ENCODE measurements at places on chromosomes 6 and 20.

- DNase-seq: no peak
Measured at GRCh38 chr6:108574457-108575141, 13.9 kb downstream of the FOXO3 start.

GRCh38 chr6:5278565-5279120 lies 17.3 kb downstream of the FARS2 start:
- DNase-seq: no peak

GRCh38 chr6:87736809-87737540 lies 34.9 kb upstream of the AKIRIN2 start:
- DNase-seq: no peak

- DNase-seq: no peak
Measured at GRCh38 chr6:83354747-83355146, 76.1 kb downstream of the ME1 start.

GRCh38 chr6:19369785-19370184 lies 467.4 kb upstream of the ID4 start:
- no peak for DNase-seq

DNA sequence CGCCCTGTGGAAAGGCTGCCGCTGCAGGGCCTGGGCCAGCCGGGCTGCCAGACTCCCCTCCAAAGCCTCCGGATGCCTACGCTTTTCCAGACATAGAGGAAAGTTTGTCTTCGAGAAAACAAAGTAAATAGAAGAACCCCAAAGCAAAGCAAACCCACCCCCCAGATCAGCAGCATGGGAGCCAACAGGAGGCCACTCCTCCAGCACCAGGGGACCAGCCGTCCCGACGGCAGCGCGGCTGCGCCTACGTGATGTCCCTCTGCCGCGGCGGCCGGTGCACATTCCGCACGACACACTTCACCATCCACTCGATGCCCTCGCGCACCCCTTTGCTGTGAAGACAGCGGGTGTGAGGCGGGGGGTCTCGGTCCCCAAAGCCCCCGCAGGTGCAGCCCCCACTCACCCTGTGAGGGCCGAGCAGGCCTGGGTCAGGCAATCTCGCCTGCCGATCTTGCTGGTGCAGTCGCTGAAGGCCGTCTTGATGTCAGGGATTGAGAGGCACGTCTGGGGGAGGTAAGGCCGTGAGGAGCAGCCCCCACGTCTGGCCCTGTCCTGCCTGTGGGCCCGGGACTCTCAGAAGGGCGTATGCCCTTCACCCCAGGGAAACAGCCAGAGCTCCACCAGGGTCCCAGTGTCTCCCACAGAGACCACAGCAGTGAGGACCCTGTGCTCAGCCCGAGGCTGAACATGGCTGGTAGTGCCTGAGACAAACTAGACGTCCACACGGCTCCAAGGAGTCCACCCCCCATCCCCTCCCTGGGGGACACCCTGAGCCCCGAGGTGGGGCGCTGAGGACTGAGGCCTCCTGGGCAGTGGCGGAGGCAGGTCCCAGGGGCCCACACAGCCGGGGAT lies 4.0 kb downstream of the TNFRSF6B start:
- no peak for DNase-seq

GRCh38 chr20:7939663-7940062 lies 595 bp downstream of the HAO1 start:
- DNase-seq: no peak

DNA sequence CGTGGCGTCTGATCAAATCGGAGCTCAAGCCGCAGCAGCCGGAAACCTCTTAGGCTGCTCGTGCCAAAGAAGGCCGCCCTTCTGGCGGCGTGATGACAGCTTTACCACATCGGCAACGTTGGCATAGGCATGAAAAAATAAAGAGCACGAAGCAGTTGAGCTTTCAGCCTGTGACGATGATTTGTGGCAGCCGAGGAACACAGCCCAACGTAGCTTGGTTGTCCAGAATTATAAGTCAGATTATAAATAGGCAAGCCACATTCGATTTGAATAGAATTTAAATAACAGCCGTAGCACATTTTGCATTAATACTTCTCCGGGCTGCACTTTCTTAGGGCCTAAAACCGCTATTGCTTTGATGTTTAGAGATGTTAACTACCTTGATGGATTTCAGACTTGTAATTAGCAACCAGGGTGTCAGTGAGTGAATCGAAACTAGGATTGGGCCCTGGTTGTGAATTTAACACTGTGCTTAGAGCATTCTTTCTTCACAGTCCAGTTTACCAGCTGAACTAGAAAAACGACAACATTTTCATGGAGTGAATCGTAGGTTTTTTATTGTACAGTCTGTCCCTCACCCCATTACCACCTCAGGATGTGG lies 864 bp upstream of the BCLAF1 start:
- DNase-seq: peak; percentile 16

DNA sequence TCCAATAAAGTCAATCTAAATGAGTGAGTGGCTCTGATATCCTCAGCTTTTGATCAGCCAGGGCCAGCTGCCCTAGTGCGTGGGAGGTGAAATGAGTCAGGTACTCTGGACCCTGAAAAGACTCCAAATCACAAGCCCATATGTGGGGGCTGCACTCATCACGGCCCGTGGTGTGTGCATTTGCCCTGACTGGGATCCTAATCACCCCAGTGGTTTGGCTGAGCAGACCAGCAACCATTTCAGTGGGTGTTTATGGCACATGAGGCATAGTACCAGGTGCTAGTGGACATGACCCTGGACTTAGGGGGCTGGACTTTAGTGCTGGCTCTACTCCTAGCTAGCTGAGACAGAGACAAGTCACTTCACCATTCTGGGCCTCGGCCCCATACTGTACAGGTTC lies 39.4 kb downstream of the SCML4 start:
- no peak for DNase-seq

DNA sequence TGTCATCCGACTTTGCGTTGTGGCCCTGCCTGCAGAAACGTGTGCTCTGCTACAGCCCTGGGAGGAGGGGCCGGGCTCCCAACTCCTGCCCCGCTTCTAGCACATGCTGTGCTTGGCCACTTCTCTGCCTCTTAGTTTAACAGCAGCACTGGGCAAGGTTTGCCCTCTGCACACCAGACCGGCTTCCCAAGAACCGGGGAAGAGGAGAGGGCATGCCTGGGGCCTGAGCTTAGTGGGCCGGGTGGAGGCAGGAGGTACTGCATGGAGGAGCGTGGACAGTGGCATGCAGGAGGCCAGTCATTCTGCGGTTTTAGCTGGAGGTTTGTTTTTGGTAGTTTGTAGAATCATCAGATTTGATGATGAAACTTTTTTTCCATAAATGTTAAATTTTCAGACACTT lies 45.5 kb downstream of the CEP43 start:
- DNase-seq: no peak

- DNase-seq: no peak
Measured at GRCh38 chr6:119037941-119038623, 40.4 kb downstream of the FAM184A start.

DNA sequence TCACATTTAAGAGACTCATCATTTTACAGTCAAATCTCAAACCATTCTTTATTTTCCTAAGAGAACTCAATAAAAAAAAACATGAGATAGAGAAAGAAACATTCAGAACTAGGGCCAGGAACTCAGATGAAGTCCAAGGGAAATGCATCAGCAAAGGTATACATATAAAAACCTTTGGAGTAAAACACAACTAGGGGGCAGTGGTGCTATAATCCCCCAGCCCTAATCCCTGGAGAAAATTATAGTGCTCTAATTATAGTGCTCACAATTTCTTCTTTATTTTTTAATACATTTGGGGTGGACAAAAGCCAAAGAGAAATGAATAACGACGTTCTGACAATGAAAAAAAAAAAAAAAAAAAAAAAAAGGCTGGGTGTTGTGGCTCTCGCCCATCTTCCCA lies 100.6 kb upstream of the EMILIN3 start:
- DNase-seq: no peak

- DNase-seq: no peak
Measured at GRCh38 chr6:153001767-153002612, 519 bp downstream of the MTRF1L start.

GRCh38 chr6:107832151-107833056 lies 8.3 kb upstream of the SCML4 start:
- DNase-seq: no peak

GRCh38 chr6:28816909-28817807 lies 106.6 kb downstream of the TRIM27 start:
- no peak for DNase-seq

DNA sequence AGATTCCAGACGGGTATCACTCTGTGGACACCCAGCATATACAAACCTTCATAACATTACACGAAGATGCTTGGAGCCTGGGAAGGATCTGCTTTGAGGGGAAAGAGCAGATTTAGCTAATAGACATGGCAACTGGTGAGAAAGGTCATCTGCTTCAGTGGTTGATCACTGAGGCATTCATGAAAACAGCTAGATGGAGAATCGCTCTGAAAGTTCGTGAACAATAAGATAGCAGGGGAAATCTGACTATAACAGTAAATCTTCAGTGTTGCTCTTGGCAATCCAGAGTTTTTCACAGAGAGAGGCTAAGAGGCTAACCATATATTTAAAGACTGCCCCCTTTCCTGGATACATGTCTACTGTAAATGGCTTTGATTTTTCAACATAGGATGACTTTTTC lies 245.3 kb downstream of the FARS2 start:
- no peak for DNase-seq

GRCh38 chr20:7113577-7114466 lies 346.3 kb downstream of the BMP2 start:
- peak; percentile 18 for DNase-seq

DNA sequence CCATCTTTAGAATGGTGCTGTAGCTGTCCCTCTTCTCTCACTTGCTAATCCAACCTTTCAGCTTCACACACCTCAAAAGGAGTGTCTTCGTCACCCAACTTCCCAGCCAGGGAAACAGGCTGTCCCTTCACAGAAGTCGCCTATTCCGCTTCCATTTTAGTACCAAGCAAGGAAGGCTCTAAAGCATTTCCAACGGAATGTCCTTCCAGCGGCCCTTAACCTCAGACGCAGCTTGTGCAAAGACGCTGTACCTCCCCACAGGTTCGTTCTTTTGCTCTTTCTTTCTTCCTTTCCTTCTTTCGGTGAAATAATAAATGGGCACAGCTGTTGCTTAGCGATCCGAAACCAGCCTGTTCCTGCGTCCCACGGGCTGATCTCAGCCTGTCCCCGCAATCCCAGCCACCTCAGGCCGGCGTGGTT lies 1.5 kb downstream of the PTPRT start:
- no peak for DNase-seq

GRCh38 chr6:132742495-132742894 lies 15.2 kb downstream of the VNN2 start:
- DNase-seq: no peak

- DNase-seq: no peak
Measured at GRCh38 chr6:99514089-99514488, 1.1 kb downstream of the USP45 start.

DNA sequence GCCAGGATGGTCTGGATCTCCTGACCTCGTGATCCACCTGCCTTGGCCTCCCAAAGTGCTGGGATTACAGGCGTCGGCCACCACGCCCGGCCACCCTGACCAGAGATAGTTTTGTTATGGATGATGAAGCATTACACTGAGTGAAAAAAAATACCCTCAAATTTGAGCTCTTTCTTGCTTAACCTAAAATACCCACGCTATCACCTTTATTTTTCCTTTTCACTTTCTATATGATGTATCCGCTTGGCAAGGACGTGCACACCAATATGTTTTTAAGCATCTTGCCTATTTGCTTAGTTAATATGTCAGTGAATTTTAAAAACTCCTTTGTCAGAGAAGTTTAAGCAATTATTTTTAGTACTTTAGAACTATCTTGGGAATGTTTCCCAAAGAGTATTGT lies 150.4 kb downstream of the INSM1 start:
- no peak for DNase-seq

- DNase-seq: no peak
Measured at GRCh38 chr20:50548396-50548795, 38.2 kb downstream of the PTPN1 start.

- peak; percentile 51 for DNase-seq
Measured at GRCh38 chr20:645318-646106, 7.5 kb downstream of the SRXN1 start.

DNA sequence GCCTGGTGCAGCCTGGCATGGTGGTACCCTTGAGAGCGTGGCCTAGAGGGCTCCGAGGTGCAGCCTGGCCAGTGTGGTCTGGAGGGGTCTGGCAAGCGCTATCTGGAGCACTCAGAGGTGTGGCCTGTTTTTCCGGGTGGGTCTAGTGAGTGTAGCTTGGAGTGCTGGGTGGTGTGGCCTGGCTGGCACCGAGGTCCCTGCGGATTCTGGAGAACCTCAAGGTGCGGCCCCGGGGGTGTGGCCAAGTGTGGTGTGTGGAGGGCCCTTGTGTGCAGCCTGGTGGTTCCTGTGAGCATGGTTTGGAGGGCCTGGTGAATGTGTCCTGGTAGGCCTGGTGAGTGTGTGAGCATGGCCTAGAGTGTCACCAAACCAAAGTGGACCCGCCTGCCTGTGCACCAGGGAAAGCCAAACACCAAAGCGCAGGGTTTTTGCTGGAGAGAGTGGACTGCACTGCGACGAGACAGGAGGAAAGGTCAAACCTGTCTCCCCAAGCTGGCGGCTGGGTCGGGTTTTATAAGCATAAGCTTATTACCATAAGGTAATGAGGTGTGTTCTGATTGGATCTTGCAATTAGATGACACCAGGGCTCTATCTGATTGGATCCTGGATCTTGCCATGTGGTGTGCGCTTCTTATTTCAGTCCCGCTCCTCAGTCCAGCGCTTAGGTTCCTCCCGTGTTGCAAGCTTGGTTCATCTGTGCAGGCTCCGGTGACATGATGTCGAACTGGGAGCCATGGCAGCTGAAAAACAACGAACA lies 35.7 kb downstream of the IGF2R start:
- DNase-seq: no peak

DNA sequence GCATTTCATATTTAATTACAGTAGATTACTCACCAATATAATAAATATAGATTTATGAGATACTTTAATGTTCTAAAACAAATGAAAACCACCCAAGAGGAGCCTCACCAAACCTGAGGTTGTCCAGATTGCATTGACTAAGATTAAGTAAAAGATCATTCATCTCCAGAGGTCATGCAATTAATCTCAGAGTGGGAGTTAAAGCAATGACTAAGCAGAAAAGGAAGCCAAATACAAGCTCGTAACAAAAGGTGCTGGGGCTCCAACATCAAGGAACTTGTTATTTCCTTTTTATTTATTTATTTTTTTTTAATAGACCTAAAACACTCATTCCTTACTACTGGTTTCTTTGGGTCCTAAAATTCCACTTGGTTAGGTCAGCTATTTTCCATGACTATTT lies 57.7 kb downstream of the RSPO3 start:
- DNase-seq: no peak

- no peak for DNase-seq
Measured at GRCh38 chr6:119960036-119960435, 610.5 kb upstream of the MAN1A1 start.

DNA sequence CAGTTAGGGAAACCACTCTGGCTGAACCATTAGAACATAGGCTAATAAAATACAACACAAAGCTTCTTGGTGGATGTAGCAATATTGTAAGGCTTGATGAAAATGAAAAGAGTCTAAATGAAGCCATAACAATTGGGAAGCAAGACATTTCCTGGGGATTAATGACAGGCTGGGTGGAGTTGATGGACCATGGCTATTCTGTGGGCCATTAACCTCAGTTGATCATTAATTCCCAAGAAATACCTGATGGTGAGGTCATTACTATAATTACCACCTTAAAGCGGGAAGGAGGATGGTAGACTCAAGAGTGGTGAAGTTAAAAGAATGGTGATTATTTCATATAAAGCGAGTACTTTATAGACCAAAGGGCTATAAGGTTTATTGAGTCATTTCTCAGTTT lies 455.8 kb upstream of the MAP3K7 start:
- DNase-seq: no peak

GRCh38 chr20:19937651-19938420 lies 79.3 kb upstream of the NAA20 start:
- no peak for DNase-seq

GRCh38 chr6:28090917-28091586 lies 10.7 kb downstream of the ZNF165 start:
- DNase-seq: no peak

Data from nucleus accumbens (tissue), 56 donors.